ENCODE measurements at places on chromosomes 13 and 19. TPM values are rescaled to one million over a fixed set of nuclear protein-coding genes. Genes with fewer than 3 reads are reported as not detected.
A peak's percentile ranks its signal among the peaks of the same experiment; 100 is the strongest.

Gene DAND5
- total RNA-seq = not detected

- peak; percentile 77 for DNase-seq
These were observed 19.8 kb upstream of the SPART start for GRCh38 chr13:36366031-36366430.

- DNase-seq = no peak
These were observed 122.4 kb upstream of the FREM2 start for GRCh38 chr13:38564256-38565150.

- DNase-seq = no peak
These were observed 257.5 kb downstream of the ITGBL1 start for GRCh38 chr13:101709952-101710351.

- DNase-seq = no peak
These were observed 1.1 kb downstream of the VSTM1 start for GRCh38 chr19:54062643-54063042.

- no peak for DNase-seq
These were observed 40.5 kb downstream of the GATAD2A start for GRCh38 chr19:19445911-19446361.

Measured in tongue (tissue), 3 donors.